KBM-7 (cell line): ENCODE measurements at places on chromosomes 4 and X.

DNA sequence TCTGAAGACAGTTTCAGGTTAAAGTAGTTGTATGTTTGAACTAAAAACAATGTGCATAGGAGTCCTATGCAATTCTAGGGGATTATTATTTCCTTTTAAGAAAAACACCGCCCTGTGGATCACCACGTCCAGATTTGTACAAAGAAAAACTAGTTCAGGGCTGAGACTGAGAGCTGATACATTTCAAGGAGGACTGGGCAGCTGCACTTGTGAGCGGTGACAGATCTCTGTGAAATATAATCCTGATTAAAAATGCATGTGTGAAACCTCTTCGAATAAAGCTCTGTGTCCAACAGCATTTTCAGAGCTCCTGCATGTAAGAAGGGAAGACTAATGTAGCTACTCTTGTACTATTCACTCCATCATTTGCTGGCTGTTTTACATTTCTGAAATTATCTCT, 365.8 kb upstream of the PITX2 start:
- DNase-seq, result no peak

DNA sequence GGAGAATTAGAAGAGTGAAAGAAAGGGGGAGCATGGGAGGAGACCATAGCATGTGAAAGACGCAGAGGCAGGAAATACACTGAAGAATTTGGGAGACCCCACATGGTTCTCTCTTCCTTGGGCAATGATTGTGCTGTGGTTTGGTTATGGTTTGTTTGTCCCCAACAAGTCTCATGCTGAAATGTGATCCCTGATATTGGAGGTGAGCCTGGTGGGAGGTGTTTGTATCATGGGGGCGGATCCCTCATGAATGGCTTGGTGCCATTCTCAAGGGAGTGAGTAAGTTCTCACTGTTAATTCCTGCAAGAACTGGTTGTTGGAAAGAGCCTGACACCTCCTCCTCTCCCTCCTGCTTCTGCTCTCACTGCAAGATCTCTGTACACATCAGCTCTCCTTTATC, 78.6 kb upstream of the RAI2 start:
- no peak for DNase-seq

GRCh38 chrX:109270580-109271484, 211.1 kb downstream of the GUCY2F start:
- peak; percentile 12 for DNase-seq

GRCh38 chrX:56125946-56126345, 106.2 kb upstream of the KLF8 start:
- DNase-seq, result peak; percentile 15

GRCh38 chr4:99657798-99658197, at the start of gene C4orf54:
Gene C4orf54, minus strand, starts transcription at chr4:99657828. Its CDS starts 3,180 bp downstream, at chr4:99654648.
- no peak for DNase-seq

- no peak for DNase-seq
Measured at GRCh38 chr4:1534876-1535526, 128.8 kb upstream of the NKX1-1 start.

DNA sequence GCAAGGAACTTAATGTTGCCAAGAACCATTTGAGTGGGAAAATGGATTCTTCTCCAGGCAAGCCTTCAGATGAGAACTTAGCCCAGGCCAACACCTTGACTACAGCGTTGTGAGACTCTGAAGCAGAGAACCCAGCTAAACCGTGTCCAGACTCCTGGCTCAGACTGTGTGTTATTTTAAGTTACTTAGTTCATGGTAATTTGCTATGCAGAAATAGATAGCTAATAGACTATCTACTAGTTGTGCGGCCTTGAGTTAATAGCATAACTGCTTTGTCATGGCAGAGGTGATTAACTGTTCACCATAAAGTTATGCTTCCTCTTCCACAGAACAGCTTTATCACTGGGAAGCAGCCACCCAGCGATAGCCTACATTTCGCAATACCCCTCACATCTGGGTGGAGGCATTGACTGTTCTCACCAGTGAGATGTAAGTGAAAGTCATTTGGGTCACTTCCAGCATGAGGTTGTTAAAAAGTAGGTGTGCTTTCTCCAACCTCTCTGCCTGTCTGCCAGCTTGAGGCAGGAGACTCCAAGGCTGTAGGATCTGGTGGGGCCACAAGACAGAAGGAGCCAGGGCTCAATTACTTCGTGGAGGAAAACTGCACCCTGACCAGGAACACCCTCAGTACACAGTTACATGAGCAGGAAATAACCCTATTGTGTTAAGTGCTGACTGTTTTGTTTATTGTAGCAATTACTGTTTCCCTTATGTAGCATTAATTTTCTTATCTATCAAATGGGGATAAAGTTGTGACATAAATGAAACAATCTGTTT, 94.2 kb downstream of the GPAT3 start:
- DNase-seq, result peak; percentile 96

- DNase-seq, result peak; percentile 3
Measured at GRCh38 chr4:172042714-172043114, 229.5 kb downstream of the GALNTL6 start.

DNA sequence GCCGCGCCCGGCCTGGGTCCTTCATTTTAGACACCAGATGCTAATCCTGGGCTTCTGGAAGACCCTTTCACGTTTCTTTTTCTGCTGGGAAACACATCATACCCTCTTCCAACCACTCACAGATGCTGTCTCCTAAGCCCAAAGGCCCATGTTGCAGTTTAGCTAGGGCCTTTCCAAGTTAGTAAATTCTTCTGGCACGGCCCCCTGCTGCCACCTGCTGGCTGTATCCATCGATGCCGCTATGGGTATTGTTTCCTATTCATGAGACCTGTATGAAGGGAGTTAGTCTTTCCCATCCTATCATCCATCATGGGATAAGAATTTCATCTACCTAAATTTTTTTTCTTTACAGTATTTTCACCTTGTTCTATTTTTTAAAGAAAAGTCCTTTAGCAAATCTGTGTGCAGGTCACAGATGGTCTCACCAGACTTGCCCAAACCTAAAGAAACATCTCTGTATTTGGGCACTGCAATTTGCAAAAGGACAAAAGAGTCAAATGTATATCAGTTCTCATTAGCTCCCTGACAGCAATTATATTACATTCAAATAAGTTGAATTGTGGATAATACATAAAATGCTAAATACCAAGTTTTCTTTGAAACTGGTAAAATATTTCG, 37.8 kb upstream of the SLC9A7 start:
- DNase-seq, result peak; percentile 92

DNA sequence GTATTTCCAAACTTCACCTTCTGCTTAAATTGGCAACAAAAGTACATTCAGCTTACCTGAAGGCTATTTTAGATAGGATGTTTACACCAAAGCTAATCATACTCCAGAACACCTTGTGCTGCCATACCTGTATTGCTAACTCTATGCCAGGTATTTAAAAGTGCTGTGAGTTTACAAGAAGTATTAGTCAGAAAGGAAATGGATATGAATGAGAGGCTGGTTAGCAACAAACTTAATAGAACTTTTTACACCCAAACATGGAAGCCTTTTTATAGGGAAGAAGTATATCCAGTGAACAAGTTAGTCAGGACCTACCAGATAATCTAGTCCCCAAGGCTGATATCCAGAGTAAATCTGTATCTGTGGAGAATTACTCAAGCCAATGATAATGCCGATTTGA, 131.2 kb upstream of the SPRY1 start:
- DNase-seq, result no peak

- no peak for DNase-seq
Measured at GRCh38 chr4:78735697-78736096, 40.5 kb upstream of the BMP2K start.

- DNase-seq, result peak; percentile 73
Measured at GRCh38 chrX:154373340-154374306, 811 bp downstream of the FLNA start.
